ENCODE measurements at places on chromosomes 2 and 18.

GRCh38 chr2:224847961-224848850 lies 132.0 kb upstream of the CCDC195 start:
- peak; percentile 52 for DNase-seq

GRCh38 chr18:75346671-75347070 lies 80.8 kb downstream of the SMIM21 start:
- DNase-seq = no peak

DNA sequence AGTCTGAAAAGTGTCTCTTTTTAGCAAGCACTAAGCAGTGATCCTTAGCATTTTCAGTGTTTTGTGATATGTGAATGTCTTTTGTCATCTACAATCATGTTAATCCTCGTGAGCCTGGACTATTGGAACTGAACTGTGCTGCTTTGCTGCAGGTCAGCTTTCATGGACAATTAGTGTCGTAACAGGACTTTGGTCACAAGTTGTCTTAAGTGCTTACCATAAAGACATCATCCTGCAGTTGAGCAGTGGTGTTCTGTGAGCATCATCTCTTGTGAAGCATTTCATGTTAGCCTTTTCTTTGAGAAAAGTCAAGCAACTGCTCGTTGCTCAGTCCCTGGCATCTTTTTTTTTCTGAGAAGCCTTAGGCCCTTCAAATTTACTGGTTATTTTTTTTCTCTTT lies 135.9 kb downstream of the ZNF407 start:
- DNase-seq = no peak

- DNase-seq = no peak
Measured at GRCh38 chr2:230928701-230929380, 3.8 kb upstream of the GPR55 start.

GRCh38 chr2:186064507-186064906 lies 325.9 kb downstream of the FSIP2 start:
- no peak for DNase-seq

- DNase-seq = no peak
Measured at GRCh38 chr2:39266139-39266805, 22.5 kb upstream of the CDKL4 start.

GRCh38 chr2:149027590-149028250 lies 10.8 kb upstream of the LYPD6B start:
- no peak for DNase-seq

- no peak for DNase-seq
Measured at GRCh38 chr2:219500135-219500534, 1.4 kb downstream of the GMPPA start.

DNA sequence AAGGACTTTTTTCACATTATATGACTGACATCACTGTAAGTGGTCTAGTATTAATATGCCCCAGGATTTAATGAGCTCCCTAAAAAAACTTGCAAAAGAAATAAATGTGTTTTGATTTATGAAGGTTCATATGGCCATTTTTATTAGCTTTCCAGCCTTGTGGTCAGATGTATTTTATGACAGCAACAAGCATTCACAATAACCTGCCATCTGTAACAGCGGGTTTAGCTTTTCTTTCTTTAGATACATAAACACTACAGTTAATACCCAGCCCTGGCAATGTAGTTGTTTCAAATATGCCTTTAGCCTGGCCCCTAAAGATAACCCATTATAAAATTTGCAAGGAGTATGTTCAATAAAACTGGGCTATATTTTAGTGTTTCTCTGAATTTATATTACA lies 1063.8 kb downstream of the SOCS6 start:
- DNase-seq = no peak

DNA sequence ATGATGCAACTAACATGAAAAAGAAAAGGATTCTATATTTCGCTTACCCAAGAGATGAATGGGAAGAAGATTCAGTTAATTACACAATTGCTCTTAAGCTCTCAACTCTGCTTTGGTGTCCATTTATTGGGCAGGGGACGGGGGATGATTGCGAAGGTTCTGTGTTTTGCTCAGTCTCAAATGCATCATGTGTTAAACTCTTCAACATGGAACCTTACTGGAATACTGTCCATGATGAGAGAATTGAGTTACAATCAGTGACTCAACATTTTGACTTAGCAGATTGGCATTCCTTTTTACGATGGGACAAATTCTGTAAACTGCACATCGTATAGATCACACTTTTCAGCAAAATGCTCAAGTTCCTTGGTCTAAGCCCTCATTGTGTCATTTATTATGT lies 135.6 kb downstream of the RBMS1 start:
- no peak for DNase-seq

- DNase-seq = no peak
Measured at GRCh38 chr2:239462671-239463506, 62.1 kb upstream of the HDAC4 start.

DNA sequence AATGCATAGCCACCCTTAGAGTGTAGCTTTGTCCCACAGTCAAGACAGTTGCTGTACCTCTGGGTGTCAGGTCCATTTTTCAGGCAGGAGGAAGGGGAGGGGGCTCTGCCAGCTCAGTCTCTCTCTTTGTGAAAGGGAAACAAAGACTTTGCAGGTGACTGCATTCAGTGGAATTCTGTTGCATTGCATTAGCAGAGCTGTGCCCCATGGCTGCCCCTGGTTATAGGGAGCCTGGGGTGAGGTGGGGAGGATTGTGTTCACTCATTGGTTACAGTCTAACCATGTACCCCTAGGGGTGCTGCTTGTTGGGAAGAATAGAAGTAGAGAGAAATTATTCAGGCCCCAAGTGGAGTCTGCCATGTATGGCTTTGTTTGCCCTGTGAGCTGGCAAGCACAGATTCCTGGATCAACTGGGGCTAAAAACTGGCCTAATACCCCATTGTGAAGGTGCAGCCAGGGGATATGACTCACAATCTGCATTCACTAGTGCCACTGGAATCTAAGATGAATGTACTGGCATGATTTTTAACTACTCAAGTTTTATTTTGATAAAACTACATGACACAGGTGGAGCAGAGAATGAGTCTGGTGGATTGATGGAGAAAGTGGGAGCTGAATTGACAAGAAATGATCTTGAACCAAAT lies 118.4 kb downstream of the SH3BP4 start:
- no peak for DNase-seq

GRCh38 chr18:28494151-28494550 lies 317.2 kb upstream of the CDH2 start:
- peak; percentile 19 for DNase-seq

GRCh38 chr2:230134496-230135129 lies 65.9 kb upstream of the SLC16A14 start:
- peak; percentile 32 for DNase-seq

DNA sequence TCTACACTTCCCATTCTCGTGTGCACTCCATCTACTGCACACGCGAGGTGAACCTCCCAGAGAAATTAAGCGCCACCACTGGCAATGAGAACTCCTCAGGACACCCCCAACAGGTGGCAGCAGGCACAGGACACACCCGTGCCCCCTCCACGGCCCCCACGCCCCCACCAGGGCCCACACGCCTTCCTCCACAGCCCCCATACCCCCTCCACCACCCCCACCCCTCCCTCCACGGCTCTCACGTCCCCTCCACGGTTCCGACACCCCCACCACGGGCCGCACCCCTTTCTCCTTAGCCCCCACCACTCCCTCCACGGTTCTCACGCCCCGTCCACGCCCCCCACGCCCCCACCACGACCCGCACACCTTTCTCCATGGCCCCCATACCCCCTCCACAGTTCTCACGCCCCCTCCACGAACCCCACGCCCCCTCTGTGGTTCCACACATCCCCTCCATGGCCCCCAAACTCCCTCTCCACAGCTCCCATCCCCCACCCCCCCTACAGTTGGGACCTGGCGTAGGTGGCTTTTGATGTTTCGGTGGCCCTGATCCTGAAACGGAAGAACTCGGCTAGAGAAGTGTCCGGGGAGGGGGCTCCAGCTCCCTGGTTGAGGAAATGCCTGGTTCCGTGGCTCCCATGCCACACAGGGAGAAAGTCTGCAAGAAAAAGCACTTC lies 110.8 kb downstream of the ZNF516 start:
- no peak for DNase-seq

DNA sequence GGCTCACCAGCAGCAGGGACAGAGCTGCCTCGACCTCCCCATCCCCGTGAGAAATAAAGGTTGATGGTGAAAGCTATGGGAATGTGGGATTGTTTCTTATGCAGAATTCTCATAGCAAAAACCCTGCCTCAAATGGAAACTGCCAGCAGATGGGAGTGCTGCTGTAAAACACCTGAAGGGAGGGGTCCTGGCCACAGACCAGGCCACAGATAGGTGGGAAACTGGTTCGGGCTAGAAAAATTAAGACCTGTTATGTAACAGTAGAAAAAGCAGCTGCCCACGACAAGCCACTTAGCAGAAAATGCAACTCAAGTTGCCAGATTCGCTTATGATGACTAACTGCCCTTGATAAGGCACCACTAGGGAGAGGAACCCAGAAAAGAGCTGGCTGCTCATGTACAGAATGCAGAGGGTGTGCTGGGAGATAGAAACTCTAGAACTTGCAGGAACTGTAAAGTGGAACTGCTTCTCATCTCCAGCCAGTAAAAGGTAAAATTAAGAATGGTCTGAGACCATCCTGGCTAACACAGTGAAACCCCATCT lies 114.5 kb upstream of the SALL3 start:
- DNase-seq = no peak

DNA sequence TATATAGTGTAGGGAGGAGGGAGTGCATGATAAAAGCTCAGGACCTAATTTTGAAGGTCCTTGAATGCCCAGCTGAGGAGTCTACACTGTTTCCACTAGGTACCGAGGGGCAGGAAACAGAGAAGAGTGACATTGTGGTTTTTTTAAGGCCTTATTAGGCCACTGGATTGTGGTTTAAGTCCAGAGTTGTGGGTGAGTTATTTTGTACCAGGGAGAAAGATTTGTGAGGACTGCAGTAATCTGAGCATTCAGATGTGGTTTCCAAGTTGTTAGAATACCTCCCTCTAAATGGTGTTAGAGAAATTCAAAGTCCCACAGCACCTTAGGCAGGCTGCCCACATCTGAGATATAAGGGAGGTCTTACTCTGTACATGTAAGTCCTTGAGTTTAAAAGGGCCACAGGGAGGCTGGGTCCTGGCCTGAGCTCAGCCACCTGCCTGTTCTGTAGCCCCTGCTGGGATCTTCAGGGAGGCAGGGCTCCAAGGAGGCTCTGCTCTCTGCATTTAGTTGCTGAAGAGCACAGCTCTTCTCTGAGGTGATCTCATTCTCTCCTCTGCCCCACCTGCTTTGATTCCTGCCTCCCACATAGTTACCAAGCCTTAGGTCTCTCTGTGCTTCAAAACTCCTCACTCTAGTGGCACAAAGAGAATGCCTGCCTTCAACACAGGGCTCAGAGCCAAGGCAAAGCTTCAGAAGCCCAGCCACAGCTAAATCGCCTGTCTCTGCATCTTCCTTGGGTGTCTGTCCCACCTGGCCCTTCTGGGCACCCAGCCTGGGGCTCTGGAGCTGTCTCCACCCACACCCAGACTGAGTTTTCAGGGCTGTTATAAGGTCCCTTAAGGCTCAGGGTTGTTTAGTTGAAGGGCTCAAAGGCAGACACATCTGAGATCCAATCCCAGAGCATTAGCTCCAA lies 88.1 kb downstream of the VSNL1 start:
- no peak for DNase-seq

GRCh38 chr2:73968357-73968937 lies 16.3 kb upstream of the TET3 start:
- no peak for DNase-seq

- DNase-seq = no peak
Measured at GRCh38 chr2:30714811-30715709, 92.2 kb downstream of the CAPN13 start.

GRCh38 chr2:41068740-41069139 lies 616.9 kb upstream of the SLC8A1 start:
- no peak for DNase-seq

GRCh38 chr18:48616484-48617255 lies 77.8 kb downstream of the CTIF start:
- no peak for DNase-seq

DNA sequence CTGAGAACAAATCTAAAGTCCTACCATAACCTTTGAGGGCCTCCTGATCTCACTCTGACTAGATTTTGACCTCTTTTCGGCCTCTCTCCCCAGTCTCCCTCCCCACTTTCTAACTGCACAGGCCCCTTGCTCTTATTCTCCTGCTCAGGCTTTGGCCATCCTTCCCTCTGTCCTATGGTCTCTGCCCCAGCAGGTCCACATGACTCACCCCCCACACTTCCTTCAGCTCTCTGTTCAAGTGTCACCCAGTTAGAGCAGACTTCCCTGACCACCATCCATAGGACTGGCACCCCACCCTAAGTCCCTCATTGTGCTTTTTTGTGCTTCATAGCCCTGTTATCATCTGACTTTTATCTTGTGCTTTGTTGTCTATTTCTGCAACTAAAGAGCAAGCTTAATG lies 41.2 kb upstream of the NT5C1B start:
- DNase-seq = no peak

- peak; percentile 64 for DNase-seq
Measured at GRCh38 chr2:173652311-173652710, 297.6 kb downstream of the CDCA7 start.

GRCh38 chr2:209644842-209645241 lies 126.8 kb upstream of the UNC80 start:
- no peak for DNase-seq

- no peak for DNase-seq
Measured at GRCh38 chr2:177905640-177906039, 166.9 kb downstream of the PDE11A start.

GRCh38 chr2:100625717-100626116 lies 62.9 kb downstream of the PDCL3 start:
- no peak for DNase-seq

GRCh38 chr2:23916727-23917405 lies 10.1 kb downstream of the ATAD2B start:
- DNase-seq = no peak
